ENCODE measurements at places on chromosomes 7 and 10.

GRCh38 chr7:33887266-33887975 lies 17.9 kb upstream of the BMPER start:
- no peak for DNase-seq

DNA sequence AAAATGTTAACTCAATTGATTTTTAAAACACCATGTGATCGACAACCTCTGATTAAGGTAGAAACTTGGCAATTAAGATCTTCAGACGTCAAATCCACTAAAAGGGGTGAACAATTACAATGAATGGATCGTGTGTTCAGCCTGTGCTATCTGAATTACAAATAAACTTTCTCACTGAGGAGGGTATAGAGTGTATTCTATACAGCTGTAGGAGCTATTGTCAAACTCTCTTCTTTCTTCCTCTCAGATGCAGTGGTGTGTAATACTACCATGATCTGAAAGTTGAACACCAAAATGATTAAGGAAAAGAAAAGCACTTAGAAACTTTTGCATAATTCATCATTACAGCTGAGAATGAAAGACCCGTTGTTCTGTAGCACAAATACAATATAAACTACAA lies 32.2 kb upstream of the MACC1 start:
- DNase-seq = no peak

- no peak for DNase-seq
Observed at GRCh38 chr7:1020849-1021251, 23.5 kb upstream of the GPR146 start.

DNA sequence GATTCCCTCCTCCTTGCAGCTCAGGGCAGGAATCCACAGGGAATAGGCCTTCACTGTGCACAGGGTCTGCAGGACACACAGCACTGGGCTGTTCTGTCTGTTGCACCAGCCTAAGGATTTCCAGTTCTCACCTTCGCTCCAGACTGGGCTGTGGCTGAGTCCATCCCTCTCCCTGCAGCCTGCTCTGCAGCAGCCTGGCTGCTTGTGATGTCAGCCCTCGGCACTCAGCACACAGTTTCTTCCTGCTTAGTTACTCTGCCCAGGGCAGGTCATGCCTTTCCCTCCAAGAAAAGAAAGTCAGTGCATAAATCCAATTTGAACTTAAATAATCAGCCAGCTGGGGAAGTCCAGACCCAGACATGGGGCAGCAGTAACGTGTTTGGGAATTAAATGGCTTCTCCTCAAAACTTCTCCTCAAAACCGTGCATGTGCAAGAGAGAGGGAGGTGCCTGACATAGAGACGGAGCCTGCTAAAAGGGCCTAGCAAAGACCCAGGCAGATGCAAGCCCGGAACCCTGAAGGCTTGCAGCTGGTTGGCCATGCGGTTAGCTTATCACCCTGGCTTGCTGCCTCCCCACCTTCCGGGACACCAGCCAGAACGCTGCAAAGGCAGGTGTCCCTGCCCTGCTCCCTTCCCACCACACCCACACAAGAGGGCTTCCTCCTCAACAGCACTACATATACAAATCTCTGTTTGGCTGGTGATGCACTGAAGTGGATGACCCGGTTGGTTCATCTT lies 10.9 kb upstream of the GDF2 start:
- no peak for DNase-seq

DNA sequence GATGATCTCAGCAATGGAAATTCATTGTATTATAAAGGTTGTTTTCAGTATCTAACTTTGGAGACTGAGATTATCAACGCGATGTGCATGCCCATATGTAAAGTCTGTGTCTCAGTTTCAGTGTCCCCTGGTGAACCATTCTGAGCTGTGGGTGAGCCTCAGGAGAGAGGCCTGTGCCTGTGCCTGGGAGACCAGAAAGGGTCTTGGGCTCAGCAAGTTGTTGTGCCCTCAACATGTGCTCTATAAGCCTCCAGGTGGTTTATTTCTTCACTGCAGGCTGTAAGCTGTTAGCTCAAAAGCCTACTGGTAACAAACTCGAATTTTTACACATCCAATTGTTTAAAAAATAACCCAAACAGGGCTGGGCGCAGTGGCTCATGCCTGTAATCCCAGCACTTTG lies 151.9 kb downstream of the PKD1L1 start:
- no peak for DNase-seq

DNA sequence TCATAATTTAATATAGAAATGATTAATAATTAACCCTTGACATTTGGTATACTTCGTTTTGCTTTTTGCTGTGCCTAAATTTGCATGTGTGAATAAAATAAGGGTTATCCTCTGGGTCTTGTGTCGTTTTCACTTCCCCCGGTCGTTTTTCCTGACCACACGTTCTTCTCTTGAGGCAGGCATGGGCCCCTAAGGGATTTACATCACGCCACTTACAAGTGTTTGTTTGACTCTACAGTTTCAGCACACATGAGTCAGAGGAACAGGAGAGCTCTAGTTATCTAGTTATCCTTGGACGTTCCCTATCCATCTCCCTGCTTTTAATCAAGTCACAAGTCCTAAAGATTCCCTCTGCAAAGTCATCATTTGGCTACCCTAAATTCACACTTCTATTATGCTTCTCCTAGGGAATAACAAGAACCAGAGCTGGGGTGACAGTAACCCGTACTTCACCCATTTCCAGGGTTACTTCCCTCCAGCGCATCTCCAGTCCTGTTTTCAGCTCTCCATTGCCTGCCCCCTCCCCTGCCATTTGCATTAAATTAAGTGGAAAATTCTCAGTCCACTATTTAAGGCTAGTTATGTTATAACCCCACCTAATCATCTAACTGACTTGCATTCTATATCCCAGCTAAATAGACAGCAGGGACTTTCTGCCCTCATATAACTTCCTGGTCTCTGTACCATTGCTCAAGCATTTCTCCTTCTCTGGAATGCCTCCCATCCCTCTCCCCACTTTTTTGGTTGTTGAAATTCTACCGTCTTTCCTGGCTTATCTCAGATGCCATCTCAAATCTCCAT lies 206.9 kb downstream of the PTEN start:
- no peak for DNase-seq

GRCh38 chr10:57094083-57094482 lies 733.0 kb upstream of the ZWINT start:
- no peak for DNase-seq

DNA sequence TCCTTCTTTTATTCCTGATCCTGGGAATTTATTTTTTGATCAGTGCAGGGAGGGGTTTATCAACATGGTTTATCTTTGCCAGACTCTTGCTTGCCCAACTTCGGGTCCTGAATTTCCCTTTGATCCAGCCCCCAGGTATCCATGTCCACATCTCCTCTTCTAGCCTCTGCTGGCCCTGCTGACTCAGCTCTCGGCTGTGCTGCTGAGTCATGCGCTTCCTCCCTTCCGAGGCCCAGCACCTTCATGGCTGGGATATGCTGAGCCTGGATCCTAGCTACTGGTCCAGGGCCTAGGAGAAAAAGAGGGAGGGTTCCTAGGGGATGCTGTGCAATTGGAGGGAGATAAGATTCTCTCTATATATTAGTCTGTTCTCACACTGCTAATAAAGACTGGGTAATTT lies 380.7 kb upstream of the SHH start:
- no peak for DNase-seq

GRCh38 chr7:148811892-148812291 lies 72.2 kb downstream of the EZH2 start:
- no peak for DNase-seq

GRCh38 chr7:35700865-35701264 lies 5.9 kb upstream of the HERPUD2 start:
- DNase-seq = no peak

DNA sequence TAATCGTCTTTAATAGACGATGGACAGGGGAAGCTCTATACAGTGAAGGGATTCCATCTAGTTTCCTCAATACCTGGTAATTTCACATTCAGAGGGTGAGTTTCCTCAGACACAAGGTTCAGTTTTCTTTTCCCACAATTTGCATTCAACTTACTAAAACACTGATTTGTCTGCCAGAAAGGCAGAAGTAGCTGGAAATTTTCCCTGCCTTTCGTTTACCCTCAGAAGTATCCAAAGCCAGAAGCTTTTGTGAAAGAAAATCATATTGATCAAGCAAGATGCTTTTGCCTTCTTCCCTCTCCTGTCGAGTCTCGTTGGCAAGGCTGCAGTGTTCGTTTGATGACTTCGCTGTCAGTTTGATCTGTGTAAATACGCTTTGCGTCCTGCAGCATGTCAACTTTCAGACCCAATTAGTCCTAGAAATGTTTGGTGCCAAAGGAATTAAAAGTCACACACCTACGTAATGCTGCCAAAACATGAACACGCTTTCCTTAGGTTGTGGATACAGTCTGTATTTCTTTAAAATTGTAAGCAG lies 631.9 kb upstream of the FOXK1 start:
- no peak for DNase-seq

DNA sequence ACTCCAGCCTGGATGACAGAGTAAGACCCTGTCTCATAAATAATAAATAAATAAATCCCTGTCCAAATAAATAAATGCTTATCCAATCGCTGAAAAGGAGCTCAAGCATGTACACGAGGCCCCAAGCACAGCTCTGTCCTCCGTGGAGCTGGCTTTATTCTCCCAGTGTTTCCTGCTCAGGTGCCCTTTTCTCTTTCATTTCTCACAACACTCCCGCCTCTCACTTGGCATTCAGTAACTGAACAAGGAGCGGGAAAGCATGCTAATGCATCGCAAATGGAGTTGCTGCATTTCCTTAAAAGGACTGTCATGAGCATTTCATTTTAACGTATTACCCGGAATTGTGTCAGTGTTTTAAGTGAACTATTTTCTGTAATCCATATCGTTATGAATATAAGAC lies 210.9 kb upstream of the C7orf33 start:
- DNase-seq = no peak

GRCh38 chr7:35424869-35425495 lies 171.1 kb upstream of the TBX20 start:
- peak; percentile 52 for DNase-seq

DNA sequence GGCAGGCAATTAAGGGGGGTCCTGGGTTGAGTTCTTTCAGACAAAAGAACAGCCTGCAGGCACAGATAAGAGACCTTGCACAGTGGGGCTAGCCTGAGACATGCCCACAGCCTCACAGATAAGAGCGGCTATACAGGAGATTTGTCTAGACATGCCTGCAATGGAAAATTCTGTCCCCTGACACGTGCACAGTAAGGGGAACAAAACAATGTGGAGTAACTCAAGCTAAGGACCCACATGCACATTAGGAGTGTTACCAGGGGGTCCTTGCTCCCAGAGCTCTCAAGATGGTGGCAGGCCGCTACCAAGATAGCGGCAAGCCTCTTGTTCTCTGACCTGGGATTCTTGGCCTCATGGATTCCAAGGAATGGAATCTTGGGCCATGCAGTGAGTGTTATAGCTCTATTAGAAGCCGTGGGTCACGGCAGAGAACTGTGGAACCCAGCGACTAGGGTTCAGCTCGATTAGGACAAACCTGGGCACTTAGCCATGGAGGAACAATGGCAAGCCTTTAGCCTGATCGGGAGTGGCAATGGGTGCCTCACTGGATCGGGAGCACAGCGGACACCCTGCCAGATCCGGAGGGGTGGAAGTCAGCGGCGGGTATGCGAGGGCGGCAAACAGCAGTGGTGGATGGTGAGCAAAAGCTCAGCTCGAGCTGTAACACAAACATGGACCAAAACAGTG lies 196.9 kb downstream of the CCSER2 start:
- DNase-seq = no peak

- DNase-seq = peak; percentile 65
Observed at GRCh38 chr10:15725603-15726002, 5.9 kb upstream of the ITGA8 start.

DNA sequence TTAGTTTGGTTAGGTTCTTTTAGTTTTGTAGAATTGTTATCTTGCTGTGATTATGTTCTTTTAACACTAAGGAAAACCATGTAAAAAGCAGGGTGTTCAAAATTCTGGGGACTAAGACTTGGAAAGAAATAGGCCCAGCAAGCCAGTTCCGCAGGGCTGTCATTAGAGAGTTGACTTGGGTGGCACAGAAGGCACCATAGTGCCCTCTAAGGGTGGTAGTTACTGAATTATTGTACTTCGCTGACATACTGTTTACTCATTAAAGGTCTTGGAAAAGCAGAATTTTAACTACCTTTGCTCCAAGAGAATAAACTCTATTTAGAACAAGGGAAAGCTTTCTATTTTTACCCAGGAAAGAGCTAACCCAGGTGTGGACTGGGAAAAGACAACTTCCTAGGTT lies 86.5 kb downstream of the OTUD1 start:
- peak; percentile 7 for DNase-seq

DNA sequence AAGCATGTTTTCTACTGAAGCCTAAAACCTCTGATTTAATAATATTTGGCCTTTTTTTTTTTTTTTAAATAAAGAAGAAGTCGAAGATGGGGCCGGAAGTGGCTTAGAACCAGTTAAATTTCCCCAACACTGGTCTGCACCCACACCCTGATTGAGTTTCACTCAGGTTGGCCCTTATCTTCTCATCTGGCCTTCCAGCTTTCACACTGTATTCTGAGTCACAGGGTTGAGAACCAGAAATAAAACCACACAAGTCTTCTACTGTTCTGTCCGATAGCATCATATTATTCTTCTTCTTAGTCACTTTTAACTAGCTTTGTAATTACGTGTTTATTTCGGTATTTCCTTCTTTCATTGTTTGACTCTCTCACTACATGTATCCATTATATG lies 9.9 kb downstream of the ZNF365 start:
- DNase-seq = no peak

DNA sequence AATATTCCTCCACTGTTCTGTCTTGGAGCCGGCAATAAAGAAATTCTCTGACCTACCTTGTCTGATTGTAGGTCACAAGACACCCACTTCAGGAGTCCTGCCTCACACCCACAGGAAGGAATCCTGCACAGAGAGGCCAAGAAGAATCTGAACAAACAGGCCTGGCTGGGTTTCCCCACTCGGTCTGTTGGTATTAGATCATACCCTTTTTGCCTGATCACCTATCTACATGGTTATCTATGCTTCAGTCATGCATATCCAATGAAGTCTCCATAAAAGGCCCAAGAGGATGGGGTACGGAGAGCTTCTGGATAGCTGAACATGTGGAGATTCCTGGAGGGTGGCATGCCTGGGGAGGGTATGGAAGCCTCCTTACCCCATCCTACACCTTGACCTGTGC lies 12.3 kb downstream of the OGDH start:
- no peak for DNase-seq
